Muscle of leg (tissue), 16 donors: ENCODE measurements at places on chromosomes 16 and 17.

DNA sequence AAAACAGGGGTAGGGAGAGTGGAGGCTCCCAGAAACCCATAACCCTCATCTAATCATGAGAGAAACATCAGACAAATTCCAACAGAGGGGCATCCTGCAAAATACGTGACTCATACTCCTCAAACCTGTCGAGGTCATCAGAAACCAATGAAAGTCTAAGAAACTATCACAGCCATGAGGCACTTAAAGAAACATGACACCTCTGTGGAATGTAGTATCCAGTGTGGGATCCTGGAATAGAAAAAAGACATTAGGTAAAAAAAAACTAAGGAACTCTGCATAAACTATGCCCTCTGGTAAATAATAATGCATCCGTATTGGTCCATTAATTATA is 16.4 kb downstream of the CDH5 start:
- peaks cover 14% of the 10 kb centered on the region for H3K4me1 ChIP-seq
- no peak overlapping the region for H3K4me3 ChIP-seq
- H3K36me3 ChIP-seq, result no peaks in the 10 kb centered on the region

DNA sequence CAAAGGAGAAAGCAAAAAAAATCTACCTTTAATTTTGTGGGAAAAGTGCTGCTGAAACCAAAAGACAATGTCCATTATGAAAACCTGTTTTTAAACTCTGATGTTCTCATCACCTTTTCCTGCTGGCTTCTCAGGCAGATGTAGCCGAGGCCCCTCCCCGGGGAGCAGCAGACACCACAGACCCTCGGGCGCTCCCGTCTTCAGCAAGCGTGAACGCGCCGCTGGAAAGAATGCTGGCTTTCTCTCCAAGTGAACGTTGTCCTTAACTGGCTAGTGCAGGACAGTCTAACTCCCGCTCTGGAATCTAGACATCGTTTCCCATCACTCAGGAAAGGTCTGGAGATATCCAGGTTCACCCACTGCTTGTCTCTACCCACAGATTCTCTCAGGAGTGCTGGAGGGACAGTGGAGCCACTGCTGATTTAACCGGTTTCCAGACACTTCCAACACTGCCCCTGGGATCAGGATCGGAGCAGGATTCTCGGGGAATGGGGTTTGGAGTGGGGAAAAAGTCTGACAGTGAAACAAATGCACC is 211.2 kb downstream of the RBFOX3 start:
- no peaks in the 10 kb centered on the region for H3K36me3 ChIP-seq
- peaks cover 77% of the 10 kb centered on the region for H3K27me3 ChIP-seq
- H3K4me1 ChIP-seq, result peaks cover 19% of the 10 kb centered on the region
- H3K27ac ChIP-seq, result no peak overlapping the region
- no peak for DNase-seq

- H3K4me3 ChIP-seq, result no peak overlapping the region
- H3K27ac ChIP-seq, result no peak overlapping the region
- no peaks in the 10 kb centered on the region for H3K36me3 ChIP-seq
- no peaks in the 10 kb centered on the region for H3K27me3 ChIP-seq
- H3K4me1 ChIP-seq, result peaks cover 3% of the 10 kb centered on the region
Measured at GRCh38 chr17:15078570-15078969, 186.6 kb downstream of the PMP22 start.

DNA sequence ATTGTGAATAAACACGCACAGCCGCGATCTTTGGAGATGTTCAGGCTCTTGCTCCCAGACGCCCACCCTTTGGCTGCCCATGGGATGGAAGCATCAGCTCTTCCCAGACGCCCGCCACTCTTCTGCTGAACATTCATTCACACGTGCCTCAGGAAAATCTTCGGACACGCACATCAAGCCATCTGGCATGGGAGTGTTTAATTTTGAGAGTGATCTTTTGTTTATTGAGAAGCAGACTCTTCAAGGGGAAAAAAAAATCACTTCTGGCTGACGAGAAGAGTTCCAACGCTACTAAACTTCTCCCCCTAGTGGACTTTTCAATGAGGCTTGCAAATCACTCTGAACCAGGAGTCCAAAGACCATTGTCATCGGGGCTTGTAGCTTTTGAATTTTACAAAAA is 62.0 kb upstream of the NUDT7 start:
- peaks cover 2% of the 10 kb centered on the region for H3K27me3 ChIP-seq
- H3K27ac ChIP-seq, result no peak overlapping the region
- H3K4me3 ChIP-seq, result no peak overlapping the region
- peaks cover 3% of the 10 kb centered on the region for H3K4me1 ChIP-seq
- DNase-seq, result peak; percentile 78
- H3K36me3 ChIP-seq, result no peaks in the 10 kb centered on the region

DNA sequence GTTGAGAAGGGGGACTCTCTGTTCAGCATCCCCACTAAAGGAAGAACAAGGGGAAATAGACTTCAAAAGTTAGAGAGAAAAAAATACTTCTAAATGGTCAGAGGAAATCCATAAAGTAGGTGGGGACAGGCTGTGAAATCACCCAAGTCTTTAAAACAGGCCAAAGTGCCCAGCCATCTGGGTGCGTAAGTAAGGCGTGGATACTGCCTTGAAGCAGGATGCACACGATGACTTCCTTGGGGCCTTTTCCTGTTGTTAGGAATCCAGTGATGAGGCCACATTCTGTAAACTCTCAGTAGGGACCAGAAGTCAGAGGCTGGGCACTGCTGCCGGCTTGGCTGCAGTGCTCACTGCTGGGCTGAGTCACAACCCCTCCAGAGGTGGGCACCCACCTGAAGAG is 9.2 kb downstream of the AXIN2 start:
- peaks cover 39% of the 10 kb centered on the region for H3K36me3 ChIP-seq
- H3K4me1 ChIP-seq, result peaks cover 43% of the 10 kb centered on the region
- no peak overlapping the region for H3K4me3 ChIP-seq
- no peak for DNase-seq
- H3K27me3 ChIP-seq, result peaks cover 5% of the 10 kb centered on the region

GRCh38 chr17:32142038-32142856 is at the start of gene RHOT1:
RHOT1 (plus strand) TSS chr17:32142502; CDS start chr17:32142693, 191 bp downstream.
- H3K4me1 ChIP-seq, result peaks cover 6% of the 10 kb centered on the region
- DNase-seq, result peak; percentile 88
- no peaks in the 10 kb centered on the region for H3K36me3 ChIP-seq
- peak within 1 kb of the TSS; percentile 97 for H3K27ac ChIP-seq

DNA sequence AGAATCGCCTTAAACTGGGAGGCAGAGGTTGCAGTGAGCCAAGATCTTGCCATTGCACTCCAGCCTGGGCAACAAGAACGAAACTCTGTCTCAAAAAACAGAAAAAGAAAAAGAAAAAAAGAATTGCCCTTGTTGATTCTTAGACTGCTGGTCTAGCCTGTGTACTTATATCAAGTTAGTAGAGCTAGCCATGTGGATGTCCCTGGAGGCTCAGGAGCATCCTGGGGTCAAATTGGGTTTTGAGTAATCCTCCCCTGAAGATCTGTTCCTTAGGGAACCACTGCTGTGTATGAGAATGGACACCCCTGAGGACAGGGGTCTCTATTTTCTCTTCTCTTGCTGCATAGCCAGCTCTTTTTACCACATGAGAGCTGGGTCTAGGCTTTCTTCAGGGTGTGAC is 21.5 kb downstream of the SLC7A6OS start:
- peaks cover 11% of the 10 kb centered on the region for H3K4me1 ChIP-seq
- no peaks in the 10 kb centered on the region for H3K27me3 ChIP-seq
- peaks cover 52% of the 10 kb centered on the region for H3K36me3 ChIP-seq
- no peak overlapping the region for H3K4me3 ChIP-seq

- DNase-seq, result no peak
- H3K27ac ChIP-seq, result no peak overlapping the region
- H3K27me3 ChIP-seq, result peaks cover 9% of the 10 kb centered on the region
- no peak overlapping the region for H3K4me3 ChIP-seq
- H3K4me1 ChIP-seq, result peaks cover 4% of the 10 kb centered on the region
Measured at GRCh38 chr16:774086-775001, 13.8 kb downstream of the MSLN start.

DNA sequence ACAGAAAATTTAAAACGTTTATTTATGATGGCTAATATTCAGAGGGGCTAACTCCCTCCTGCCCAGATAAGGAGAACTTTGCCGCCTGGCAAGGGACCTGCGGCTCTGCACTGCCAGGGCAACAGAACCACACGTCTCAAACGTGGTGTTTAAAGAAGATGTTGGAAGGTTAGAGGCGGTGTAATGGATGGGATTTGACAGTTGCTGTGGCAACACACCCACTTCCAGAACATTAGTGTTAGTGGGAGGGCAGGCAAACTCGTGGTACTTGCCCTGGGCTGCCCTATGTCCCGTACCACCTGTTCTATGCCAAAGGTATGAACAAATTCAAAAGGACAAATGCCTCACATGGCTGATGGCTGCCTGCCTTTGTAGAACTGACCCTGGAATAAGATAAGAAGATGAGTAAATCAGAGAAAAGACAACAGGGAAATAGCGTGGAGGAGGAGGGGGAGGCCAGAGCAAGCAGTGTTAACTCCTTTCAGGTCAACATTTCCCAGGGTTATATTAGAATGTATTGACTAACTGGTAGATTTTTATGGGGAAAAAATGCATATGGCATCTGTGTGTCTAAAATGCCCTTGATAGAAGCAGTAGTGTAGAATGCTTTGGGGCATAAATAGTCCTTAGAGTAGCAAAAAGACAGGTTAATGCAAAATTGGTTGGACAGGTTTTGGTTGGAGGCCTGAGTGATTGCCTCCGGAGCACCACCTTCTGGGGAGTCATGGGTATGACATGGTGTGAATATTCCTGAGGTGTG is 30.8 kb downstream of the HLF start:
- DNase-seq, result peak; percentile 57
- no peaks in the 10 kb centered on the region for H3K27me3 ChIP-seq
- no peak overlapping the region for H3K27ac ChIP-seq
- no peak overlapping the region for H3K4me3 ChIP-seq
- no peaks in the 10 kb centered on the region for H3K36me3 ChIP-seq

DNA sequence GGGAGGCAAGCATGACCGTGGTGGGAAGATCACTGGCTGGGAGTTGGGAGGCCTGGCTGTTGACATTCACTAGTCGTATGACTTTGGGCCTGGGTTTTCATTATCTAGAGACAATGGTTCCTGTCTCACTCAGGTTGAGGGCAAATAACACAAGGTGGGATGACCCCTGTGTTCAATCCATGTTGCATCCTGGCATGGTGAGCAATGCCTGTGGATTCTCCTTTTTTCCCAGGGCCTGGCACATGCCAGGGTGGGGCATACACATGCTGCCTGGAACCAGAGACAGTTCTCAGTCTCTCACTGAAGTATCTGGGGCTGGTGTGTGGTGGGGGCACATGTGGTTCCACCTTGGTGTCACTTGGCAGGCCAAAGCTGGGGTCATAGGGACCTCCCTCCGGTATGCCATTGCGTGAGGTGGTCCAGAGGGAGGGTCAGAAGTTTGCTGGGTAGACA is 5.4 kb downstream of the THRA start:
- peaks cover 91% of the 10 kb centered on the region for H3K4me1 ChIP-seq
- no peaks in the 10 kb centered on the region for H3K27me3 ChIP-seq
- peaks cover 7% of the 10 kb centered on the region for H3K36me3 ChIP-seq
- no peak for DNase-seq
- no peak overlapping the region for H3K4me3 ChIP-seq
- H3K27ac ChIP-seq, result peak overlapping the region; percentile 96

DNA sequence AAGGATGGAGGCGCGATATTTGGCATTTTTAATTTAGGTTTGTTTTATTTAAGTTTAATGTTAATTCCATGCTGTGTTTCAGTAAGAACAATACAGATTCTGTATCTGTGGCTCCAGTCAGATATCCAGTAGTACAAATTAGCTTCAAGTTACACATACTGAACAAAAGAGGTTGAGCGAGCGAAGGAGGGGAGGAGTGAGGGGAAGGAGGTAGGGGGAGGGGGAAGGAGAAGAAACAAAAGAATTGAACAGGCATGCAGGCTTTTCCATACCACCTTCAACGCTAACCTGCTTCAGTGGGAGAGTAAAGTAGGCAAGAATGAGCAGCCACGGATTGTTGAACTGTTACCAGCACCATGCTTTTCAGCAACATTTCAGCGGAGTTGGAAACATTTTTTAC is 55.5 kb downstream of the YWHAE start:
- no peak for DNase-seq
- no peak overlapping the region for H3K27ac ChIP-seq
- H3K4me1 ChIP-seq, result peaks cover 2% of the 10 kb centered on the region
- H3K4me3 ChIP-seq, result no peak overlapping the region

DNA sequence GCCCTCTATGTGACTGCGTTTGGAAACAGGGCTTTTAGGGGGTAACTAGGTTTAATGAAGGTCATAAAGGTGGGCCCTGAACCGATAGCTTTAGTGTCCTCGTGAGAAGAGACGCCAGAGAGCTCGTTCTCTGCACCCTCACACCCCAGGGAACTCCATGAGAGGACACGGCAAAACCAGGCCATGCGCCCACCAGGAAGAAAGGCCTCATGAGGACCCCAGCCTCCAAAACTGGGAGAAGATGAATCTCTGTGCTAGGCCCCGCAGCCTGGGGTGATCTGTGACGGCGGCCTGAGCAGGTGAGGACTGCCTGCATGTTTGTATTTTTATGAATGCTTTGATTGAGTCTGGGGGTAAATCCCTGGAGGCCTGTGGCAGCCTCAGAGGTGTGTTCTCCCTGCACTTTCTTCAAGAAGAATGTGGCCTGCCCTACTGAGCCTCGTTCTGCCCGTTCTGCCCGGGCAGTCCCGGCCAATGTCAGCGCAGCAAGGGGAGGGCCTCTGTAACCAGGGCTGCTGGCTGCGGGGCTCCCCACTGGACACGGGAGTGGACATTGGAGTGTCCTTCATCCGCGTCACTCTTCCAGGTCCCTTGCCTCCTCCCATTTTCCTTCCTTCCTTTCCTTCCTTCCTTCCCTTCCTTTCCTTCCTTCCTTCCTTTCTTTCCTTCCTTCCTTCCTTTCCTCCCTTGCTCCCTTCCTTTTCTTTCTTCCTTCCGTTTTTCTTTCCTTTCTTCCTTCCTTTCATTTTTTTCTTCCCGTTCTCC is 6.8 kb upstream of the RNF213 start:
- peaks cover 27% of the 10 kb centered on the region for H3K36me3 ChIP-seq
- DNase-seq, result no peak
- H3K4me1 ChIP-seq, result no peaks in the 10 kb centered on the region
- H3K27ac ChIP-seq, result no peak overlapping the region
- H3K4me3 ChIP-seq, result no peak overlapping the region

GRCh38 chr16:85354686-85355514 is 242.6 kb upstream of the CIBAR2 start:
- no peaks in the 10 kb centered on the region for H3K27me3 ChIP-seq
- H3K27ac ChIP-seq, result no peak overlapping the region
- no peak overlapping the region for H3K4me3 ChIP-seq

DNA sequence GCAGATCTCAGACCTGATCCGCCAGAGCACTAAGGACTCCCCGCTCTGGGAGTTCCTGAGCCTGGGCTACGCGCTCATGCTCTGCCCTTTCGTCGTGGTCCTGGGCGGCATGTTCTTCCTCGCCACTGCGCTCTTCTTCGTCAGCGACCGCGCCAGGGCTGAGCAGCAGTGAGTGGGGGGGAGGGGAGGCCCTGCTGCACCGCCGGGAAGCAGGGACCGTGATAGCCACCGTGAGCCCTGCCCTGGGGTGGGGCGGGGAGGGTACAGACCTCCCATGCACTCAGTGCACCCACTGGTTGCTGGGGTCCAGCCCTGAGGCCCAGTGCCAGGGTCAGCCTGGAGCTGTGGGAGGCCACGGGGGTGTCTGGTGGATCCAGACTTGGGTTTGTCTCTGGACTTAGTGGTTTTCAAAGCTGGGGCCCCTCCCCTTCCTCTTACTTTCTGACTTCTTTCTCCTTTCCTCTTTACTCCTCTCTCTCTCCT is 18.9 kb downstream of the MYBBP1A start:
- peaks cover 8% of the 10 kb centered on the region for H3K27me3 ChIP-seq
- peaks cover 41% of the 10 kb centered on the region for H3K36me3 ChIP-seq
- peaks cover 66% of the 10 kb centered on the region for H3K4me1 ChIP-seq
- DNase-seq, result no peak
- H3K27ac ChIP-seq, result peak overlapping the region; percentile 59
- H3K4me3 ChIP-seq, result no peak overlapping the region

GRCh38 chr16:48326915-48327314 is 58.3 kb downstream of the SIAH1 start:
- no peaks in the 10 kb centered on the region for H3K27me3 ChIP-seq
- H3K36me3 ChIP-seq, result peaks cover 8% of the 10 kb centered on the region
- no peaks in the 10 kb centered on the region for H3K4me1 ChIP-seq
- H3K4me3 ChIP-seq, result no peak overlapping the region
- H3K27ac ChIP-seq, result no peak overlapping the region
